ENCODE measurements at places on chromosomes 12 and 14.

GRCh38 chr12:45432710-45433109 is 216.8 kb downstream of the ANO6 start:
- DNase-seq, result no peak

DNA sequence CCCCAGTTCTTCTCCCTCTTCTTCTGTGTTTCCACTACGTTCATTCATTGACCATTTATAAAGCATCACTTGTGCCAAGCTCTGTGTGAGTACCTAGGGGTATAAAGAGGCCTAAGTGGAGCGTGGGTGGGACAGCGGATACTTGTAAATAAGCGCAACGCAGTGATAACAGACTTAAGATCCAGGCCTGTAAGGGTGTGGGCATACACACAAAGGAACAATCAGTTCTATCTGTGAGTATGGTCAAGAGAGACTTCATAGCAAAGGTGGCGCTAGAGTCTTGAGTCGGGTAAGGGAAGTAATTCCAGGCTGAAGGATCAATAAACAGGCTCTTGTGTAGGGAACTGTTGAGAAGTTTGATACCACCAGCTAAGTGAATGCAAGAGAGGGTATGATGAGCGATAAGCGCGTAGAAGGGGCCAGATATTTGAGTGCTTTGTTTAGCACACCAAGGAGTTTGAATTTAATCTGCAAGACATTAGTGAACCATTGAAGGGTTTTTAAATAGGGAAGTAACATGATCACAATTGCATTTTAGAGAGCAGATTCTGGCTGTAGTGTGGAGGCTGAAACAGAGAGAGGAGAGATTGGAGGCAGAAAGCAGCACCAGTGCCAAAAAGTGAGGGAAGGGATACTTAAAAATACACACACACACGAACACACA is 1.0 kb upstream of the GXYLT1 start:
- peak; percentile 48 for DNase-seq

GRCh38 chr12:79676579-79676978 is 14.2 kb downstream of the PAWR start:
- DNase-seq, result no peak

DNA sequence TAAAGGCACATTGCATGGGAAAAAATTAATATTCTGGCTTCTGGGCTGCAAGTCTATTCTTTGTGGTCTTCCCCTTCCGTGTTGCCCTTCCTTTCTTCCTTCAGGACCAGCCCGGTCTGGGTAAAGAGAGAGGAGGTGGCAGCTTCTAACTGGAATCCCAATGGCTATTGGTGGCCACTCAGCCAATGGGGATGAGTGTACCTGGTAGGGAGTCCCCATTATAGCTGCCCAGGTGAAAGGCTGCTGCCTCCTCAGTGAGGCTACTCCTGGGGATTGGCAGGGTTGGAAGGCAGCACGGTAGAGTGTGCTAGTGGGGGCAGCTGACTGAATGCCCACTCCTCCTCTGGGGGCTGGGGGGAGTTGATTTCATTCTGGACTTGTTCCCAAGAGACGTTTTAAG is 112.6 kb downstream of the RBM19 start:
- no peak for DNase-seq

- DNase-seq, result no peak
Measured at GRCh38 chr12:54341378-54342300, 16.7 kb downstream of the COPZ1 start.

All from KBM-7 (cell line).